ENCODE measurements at places on chromosomes 6 and 20.

DNA sequence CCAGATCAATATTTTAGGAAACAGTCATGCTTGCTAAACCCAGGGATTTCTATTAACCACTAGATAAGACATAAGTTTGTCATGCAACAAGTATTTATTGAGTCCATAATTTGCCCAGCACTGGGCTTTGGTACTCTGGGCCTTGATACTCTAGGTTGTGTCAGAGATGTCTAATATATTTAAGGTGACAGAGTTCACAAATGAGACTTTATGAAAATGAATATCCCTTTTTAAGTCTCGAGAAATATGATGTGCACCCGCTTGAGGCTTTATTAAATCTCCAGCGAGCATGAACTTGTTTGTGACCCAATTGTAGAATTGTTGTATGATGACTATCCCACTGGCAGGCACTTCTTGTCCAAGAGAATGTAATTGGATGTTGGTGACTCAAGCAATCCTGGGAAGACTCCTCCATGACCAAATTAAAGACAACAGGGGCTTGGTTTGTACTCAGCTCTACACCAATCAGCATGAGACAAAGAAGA lies 109.2 kb downstream of the ESR1 start:
- DNase-seq: no peak

- DNase-seq: no peak
Observed at GRCh38 chr6:51365566-51365965, 546.9 kb downstream of the TFAP2B start.

DNA sequence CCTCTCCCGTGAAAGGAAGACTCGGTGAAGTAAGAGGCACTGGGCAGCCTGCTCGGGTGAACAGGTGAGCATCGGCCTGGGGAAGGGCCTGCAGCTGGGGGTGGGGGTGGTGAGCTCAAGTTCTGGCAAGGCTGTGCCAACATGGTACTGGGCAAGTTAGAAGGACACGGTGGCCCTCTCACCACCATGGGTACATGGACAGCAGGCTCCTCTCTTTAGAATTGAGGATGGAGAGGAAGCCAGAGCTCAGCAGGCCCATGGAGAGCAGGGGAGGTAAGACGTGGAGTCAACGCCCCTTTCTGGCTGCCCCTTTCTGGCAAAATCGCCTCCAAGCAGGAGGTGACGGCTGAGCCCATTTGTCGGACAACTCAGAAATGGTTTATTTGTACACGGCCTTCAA lies 135.6 kb downstream of the ANKRD60 start:
- no peak for DNase-seq

GRCh38 chr20:46416421-46416820 lies 10.0 kb upstream of the ELMO2 start:
- DNase-seq: no peak

- peak; percentile 16 for DNase-seq
Observed at GRCh38 chr20:2751347-2751877, 49.0 kb downstream of the CPXM1 start.

- DNase-seq: no peak
Observed at GRCh38 chr6:111970426-111970825, 83.5 kb upstream of the CCN6 start.

DNA sequence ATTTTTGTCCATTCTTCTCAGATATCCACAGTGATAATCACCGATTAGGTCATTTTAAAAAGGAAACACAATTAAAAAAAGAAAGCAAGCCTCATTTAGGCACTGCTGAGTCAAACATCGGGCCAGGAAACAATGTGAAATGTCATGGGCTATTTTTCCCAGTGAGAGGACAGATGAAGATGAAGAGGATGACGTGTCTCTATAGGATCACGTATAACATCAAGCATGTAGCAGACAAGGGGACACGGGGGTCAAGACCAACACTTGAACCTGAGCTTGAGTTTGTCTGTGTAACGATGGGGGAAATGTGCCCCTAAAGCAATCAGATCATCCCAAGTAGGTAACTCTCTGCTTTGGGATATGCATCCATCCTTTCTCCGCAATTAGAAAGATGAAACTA lies 553.2 kb downstream of the CD83 start:
- no peak for DNase-seq

DNA sequence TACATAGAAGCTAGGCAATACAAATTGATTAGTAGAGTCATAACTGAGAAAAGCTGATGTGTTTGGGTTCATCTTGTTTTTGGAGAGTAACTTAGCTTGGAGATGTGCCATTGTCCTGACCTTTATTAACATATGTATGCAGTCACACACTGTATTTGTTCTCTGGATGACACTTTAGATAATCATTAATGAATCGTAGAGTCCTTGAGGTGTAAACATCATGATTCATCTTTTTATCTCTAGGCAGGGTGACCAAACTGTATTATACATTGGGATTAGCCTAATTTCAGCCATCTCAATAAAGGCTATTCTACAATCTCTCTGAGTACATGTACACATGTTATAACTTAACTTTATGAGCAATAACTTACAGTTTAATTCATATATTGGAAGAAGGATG lies 3.6 kb upstream of the MTCL3 start:
- DNase-seq: no peak

GRCh38 chr20:22248051-22248667 lies 336.2 kb downstream of the FOXA2 start:
- DNase-seq: peak; percentile 10

- no peak for DNase-seq
Observed at GRCh38 chr6:143087856-143088255, 27.2 kb downstream of the AIG1 start.

DNA sequence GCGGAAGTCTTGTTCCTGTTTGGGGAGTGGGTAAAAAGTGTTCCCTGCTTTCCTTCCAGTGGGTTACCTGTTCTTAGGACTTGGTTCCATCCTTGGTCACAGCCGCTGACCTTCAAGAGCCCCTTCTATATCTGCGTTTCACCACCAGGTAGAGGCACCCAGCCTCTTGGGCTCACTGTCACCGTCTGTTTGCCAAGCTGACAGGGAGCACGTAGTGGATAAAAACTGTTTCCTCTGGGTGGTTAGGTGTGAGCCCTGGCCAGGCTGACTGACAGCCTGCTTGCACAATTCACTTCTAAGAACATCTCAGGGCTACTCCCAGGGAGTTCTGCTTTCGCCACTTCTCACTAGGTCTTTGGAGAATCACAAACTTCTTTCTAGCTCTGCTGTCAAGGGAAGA lies 1.8 kb upstream of the JPH2 start:
- no peak for DNase-seq

DNA sequence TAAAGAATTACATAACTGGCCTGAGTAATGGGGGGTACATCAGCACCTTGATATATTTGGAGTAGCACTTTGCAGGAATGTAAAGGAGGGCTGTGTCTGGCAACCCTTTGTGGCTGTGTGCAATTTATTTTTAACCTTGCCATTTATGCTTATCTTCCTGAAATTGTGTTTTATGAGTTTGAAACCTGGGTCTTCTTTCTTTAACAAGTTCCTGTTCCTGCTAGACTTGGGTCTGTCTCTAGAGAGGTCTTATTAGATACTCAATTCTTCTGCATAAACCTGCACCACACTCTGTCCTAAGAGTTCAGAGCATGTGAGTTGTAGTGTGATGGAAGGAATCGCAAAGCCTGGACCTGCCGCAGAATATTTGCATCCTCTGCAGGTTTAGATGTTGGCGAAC lies 181.0 kb downstream of the JARID2 start:
- no peak for DNase-seq

DNA sequence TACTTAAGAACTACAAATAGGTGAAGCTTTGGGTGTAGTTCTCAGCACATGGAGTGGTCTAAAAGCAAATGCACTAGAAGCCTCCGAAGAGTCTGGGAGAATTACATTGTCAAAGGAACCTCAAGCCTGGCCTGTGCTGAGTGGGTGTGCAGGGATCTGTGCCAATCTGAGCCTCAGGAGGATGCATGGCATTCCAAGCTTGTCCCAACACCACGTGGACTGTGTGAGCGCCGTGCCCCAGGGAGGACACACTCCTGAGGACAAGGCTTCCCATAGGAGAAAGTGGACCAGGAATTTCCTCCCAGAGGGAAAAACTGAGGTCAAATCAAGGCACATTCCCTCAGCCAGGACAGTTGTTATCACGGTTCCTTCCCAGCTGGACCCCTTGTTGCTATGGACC lies 185.8 kb downstream of the QKI start:
- no peak for DNase-seq

- DNase-seq: peak; percentile 94
Observed at GRCh38 chr6:98787435-98787834, 46.9 kb upstream of the POU3F2 start.
